Activated CD4-positive, alpha-beta T cell treated with anti-CD3 and anti-CD28 coated beads, Interleukin-2, amount 50 U/mL, for 48 hours (primary cell): ENCODE measurements at places on chromosomes 6 and 20.

- no peak for DNase-seq
These were observed 82.1 kb downstream of the TCP11 start for GRCh38 chr6:35058865-35059522.

DNA sequence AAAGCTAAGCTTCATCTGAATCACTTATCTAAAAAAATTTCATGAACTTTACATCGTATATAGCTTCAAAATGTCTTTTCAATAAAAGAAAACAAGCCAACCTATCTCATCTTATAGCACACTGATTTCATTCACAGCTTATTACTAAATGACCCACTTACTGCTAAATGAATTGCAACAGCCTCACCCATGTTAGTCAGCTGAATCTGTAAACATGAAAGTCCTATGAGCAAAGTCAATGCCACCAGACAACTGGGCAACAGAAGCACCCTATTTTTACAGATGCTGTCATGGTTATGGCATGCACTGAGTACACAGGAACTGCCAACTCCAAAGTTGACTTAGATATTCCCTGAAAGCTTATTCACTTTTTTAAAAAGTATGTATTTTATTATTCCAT is 41.2 kb upstream of the DST start:
- no peak for DNase-seq

DNA sequence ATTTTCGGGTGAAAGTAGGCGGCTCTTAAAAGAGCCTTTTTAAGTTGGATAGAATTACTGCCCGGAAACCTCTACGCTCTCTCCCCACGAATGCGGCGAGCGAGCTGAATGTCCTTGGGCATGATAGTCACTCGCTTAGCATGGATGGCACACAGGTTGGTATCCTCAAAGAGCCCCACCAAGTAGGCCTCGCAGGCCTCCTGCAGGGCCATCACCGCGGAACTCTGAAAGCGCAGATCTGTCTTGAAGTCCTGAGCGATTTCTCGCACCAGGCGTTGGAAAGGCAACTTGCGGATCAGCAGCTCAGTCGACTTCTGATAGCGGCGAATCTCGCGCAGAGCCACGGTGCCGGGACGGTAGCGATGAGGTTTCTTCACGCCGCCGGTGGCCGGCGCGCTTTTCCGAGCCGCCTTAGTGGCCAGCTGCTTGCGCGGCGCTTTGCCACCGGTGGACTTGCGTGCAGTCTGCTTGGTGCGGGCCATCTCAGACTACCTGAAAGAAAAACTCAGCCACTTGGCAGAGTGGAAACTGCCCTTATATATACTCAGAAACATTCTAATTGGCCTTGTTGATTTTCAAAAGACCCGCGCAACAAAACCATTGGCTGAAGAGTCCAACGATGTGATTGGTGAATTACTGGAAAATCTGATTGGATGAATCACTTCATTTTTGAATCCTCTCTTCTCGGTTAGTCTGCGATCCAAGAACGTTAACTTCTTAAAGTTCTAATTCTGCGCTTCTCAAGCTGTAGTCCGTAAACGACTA is 93.9 kb upstream of the BTN3A2 start:
- peak; percentile 68 for DNase-seq

DNA sequence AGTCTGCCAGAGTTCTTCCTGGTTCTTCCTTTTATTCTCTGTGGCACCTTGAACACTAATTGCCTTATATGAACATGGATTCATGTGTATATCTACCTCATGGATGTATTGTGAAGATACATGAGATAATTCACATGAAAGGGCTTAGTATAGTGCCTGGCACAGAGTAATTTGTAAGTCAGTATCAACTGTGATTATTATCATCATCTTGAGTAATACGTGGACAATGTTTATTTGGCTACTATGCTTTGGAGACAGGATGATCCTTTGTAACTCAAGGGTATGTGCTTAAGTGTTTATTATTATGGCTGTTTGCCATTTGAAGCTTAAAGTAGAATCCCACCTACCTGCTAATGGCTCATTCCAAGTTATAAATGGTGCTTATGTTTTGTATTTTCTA is 16.0 kb downstream of the DOP1A start:
- DNase-seq: no peak

DNA sequence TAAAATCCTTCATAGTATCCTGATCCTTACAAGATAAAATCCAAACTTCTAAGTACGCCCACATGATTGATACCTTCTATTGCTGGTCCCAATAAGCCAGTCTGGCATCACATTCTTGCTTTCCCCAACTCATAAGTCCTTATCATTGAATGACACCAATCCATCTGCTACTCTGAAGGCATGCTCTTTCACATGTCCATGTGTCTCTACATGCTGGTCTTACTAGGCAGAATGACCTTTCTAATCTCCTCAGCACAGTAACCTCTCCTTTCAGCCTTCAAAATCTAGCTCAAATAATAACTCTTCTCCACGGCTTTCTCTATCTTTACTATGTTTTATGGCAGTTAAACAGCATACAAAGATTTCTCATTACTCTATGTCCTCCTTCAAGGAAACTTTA is 71.1 kb downstream of the ASCC3 start:
- DNase-seq: no peak

GRCh38 chr20:61696181-61696735 is 369.4 kb downstream of the TAF4 start:
- no peak for DNase-seq
